ENCODE measurements at places on chromosomes 16 and 17.
A peak's percentile ranks its signal among the peaks of the same experiment; 100 is the strongest.

DNA sequence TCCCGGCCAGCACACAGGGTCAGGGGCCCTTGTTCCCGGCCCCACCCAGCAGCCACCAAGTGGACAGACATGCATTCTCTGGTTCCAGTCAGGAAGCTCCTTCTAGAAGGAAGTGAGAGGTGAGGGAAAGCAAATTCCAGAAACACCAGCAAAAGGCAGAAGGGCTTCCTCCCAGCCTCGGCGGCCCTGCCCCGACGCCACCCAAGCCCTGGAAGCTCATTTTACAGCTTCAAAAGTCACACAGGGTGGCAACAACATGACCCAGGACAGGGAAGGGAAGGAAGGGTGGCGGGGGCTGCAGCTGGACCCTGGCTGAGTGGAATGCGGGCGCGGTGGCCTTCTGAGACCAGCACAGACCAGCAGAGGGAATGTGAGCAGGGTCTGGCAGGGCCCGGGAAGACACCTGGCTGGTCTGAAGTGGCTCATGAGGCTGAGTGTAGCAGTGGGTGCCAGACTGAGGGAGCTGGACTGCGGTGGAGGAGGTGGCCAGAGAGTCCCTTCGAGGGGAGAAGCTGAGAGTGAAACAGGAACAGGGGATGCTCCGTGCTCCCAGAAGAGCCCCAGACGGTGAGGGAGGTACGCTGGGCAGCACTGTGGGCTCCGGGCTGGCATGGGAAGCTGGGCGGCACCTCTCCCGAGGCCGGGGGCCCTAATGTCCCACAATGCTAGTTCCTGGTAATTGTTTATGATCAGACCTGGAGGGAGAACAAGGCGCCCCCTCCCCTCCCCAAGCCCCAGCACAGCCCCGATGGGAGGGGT is 1.9 kb upstream of the UNC13D start:
- DNase-seq: no peak

DNA sequence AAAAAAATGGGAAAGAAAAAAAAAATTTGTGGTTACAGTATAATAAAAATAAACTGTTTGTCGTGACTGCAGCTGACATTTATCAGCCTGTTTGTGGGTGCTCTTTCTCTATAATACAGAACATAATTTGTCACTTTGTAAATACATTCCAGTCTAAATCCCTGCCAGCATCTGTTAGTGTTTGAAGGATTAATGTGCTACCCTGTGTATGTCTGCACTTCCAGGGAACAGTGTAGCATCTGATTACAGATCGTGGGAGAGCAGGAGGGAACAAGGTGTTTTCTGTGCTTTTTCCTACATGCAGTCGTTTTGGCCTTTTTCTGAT is 265.1 kb downstream of the WWOX start:
- no peak for DNase-seq

GRCh38 chr16:66474750-66475199 is 47.7 kb downstream of the BEAN1 start:
- peak; percentile 88 for DNase-seq

GRCh38 chr16:31216422-31217135 is at the start of gene PYDC1:
Gene PYDC1 (minus strand): TSS chr16:31217135. CDS start chr16:31217028, 107 bp downstream.
- no peak for DNase-seq

- peak; percentile 98 for DNase-seq
These were observed 18.0 kb downstream of the CCR7 start for GRCh38 chr17:40547079-40547784.

DNA sequence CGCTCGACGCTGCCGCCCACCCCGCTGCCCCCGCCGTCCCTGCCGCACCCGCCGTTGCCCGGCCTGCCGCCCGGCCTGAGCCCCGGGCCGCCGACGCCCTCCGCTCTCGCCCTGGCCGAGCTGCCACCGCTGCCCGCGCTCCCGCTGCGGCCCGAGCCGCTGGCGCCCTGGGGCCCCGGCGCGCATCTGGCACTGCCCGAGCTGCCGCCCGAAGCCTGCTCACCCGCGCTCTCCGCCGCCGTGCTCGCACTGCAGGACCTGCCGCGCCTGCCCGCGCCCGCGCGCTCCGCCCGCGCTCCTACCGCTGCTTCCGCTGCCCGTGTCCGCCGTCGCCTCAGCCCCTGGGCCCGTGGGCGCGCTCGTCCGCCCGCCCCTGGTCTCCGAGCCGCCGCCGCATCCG is 8.4 kb upstream of the CLDN9 start:
- no peak for DNase-seq

DNA sequence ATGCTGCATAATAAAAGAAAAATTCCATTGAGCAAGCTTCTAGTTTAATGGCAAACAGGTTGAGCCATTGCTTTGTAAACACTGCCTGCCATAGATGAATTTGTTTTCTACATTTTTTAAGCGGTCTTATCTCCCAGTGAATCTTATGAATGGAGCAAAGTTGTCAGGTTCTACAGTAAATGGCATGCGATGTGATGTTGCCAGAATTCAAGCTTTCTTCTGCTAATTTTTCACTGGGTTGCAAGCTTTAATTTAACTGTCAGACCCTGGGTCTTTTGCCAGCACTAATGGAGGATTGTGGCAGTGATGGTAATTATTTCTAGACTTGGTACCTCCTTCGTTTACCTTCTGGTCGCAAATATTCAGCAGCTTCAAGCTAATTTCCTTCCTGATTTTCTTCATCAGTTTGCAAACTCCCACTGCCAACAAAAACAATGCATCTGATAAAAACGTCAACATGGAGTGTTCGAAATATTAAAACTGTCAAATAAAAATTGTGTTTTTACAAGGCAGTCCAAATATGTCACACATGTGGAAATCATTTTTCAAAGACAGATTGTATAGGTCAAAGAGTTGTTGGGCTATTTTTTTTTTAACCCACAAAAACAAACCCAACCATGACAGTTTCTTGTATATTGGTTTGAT is 274.2 kb upstream of the ERCC4 start:
- no peak for DNase-seq

DNA sequence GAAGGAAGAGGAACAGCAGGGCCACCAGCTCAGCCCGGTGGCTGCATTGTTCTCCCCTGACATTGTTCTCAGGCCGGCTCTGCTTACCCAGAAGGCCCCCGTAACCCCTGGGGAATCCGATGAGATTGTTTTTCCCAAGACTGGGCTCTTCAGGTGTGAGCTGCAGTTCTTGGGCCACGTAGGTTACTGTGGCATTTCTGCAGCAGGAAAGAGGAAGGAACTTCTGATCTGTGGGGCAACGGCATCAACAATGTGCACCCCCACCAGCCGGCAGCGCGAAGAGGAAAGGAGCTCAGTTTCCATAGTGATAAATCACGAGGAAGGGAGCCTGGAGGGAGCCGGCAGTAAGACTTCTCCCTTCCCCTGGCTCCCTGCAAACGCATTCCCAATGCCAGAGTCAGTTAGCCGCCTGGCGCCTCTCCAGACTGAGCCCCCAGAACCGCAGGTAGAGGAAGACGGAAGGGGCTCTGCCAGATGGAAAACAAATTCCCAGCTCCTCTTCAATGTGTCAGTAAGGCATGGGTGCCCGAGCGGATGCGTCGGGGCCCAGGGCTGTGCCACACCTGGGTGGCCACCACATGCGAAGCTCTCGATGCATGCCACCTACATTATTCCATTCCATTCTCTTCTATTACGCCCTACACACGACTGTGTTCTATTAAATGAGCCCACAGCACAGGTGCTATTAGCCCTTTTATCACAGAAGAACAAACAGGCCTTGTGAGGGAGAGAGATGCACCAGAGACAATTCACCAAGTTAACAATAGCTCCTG is 21.5 kb upstream of the PECAM1 start:
- DNase-seq: peak; percentile 92

GRCh38 chr17:20066253-20066652 is 57.1 kb downstream of the SPECC1 start:
- no peak for DNase-seq

DNA sequence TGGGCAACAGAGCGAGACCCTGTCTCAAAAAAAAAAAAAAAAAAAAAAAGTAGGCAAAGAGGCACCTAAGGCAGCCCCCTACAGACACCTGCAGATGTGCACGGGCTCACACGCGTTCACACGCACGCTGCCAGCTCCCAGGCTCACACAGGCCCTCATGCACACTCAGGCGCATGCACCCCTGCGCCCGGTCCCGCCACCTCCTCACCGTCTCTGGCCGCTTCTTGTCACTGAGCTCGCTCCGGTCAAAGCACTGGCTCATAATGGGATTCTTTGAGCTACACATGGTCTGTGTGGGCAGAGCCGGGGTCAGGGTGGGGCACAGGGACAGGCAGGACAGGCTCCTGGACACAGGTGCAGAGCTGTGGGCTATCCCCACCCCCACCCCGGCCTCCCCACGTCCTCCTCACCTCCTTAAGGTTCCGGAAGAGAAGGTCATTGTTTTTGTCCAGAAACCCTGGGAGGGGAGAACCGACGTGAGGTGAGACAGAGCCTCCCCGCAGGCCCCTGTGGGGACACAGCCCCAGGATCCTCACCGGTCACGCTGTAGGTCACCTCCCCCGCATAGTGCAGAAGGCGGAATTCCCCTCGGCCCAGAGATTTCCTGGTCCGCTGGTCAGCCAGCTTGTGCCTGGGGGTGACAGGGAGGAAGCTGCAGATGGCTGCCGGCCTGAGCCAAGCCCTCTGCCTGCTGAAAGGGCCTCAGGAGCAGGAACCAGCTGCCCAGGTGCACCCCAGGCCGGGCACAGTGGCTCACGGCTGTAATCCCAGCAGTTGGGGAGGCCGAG is 17.9 kb downstream of the MYO1C start:
- no peak for DNase-seq

DNA sequence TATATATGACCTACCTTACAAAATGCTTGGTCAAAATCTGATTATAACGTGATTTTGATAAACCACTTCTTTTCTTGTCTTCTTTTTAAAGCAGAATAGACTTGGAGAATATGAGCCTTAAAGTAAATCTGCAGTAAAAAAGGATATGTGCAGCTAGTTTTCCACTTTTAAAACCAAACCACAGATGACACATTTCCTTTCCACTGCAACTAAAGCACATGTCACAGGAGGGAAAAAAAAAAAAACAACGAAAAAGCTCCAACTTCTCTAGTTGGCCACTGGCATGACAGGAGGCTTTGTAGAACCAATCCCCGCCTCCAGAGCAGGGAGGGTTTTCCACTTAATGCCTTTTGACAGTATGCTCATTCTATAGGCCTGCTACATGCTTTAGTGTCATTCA is at the start of gene EVI2A:
Gene EVI2A (minus strand): TSS at position 142 of the 400 bp plus-strand sequence. CDS start 2,609 bp downstream, outside the sequence.
- DNase-seq: peak; percentile 96

GRCh38 chr16:51151435-51151960 is 428 bp upstream of the SALL1 start:
- no peak for DNase-seq

DNA sequence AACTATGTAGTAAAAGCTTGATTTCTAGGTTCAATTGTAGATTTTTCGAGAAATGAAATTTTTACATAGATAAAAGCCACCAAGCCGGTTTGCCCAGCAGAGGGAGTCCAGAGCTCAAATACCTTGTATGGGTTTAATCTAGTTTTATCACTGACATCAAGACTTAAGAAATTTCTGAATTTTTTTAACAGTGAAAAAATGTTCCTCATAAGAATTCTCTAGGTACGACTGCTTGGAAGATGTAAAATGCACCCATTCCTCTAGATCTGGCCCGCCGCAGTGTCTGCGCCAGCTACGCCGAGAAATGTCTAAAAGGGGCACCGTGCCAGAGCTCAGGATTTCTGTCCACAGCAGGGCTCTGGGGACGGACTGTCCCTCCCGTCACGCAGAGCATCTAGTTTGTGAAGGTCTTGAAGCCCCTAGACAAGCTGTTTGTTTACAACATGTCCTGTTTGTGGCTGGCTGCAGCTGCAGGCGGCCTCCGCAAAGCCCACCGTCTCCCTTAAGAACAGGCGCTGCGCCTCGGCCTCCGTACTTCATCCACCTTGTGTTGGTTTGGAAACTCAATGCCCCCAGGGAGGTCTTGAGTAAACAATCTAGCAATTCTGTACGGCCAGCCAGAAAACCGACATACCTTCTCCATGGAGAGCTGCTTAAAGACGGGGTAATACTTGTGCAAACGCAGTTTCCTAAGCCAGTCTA is 24.8 kb downstream of the MAP1LC3B start:
- DNase-seq: peak; percentile 23

DNA sequence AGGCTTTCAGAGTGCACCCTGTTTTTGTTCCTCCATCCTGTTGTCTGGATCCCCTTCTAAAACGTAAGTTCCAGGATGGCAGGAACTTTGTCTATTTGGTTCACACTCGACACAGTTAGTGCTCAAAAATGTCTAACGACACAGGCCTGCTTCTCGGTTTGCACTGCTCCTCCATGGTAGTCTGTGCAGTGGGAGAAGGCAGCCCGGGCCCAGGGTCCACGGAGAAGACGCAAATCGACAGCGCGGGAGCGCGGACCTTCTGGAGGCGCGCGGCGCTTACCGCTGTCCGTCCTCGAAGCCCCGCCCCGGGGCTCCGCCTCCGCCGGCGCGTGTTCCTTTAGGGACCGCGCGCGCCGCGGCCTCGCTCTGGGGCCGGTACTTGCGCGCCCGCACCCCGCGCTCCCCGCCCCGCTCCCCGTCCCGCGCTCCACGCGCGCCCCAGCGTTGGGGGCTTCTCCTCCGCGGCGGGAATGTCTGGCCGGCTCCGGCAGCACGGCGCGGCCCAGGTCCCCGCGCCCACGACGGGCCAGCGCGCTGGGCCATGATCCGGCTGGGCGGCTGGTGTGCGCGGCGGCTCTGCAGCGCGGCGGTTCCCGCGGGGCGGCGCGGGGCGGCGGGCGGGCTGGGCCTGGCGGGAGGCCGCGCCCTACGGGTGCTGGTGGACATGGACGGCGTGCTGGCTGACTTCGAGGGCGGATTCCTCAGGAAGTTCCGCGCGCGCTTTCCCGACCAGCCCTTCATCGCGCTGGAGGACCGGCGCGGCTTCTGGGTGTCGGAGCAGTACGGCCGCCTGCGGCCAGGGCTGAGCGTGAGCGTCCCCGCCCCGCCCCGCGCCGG is at the start of gene NT5M:
Gene NT5M (plus strand): TSS at position 364 of the 837 bp plus-strand sequence. CDS start 178 bp downstream, at position 542.
- peak; percentile 75 for DNase-seq

All from KBM-7 (cell line).